ENCODE measurements at places on chromosomes 4 and X. TPM values are rescaled to one million over a fixed set of nuclear protein-coding genes. Genes with fewer than 3 reads are reported as not detected.

Gene FATE1
- not detected for total RNA-seq

Gene MAP7D2
- total RNA-seq, result 1.3 TPM

Gene PGAM4
- total RNA-seq, result not detected

Gene HMX1
- not detected for total RNA-seq

Gene SFRP2
- 146 TPM for total RNA-seq

Gene HDX
- total RNA-seq, result 8.9 TPM

Gene SGMS2
- total RNA-seq, result 48.3 TPM

Gene ESX1
- total RNA-seq, result 0.84 TPM

Gene LRAT
- 0.50 TPM for total RNA-seq

Gene DCAF16
- 32.7 TPM for total RNA-seq

Gene LONRF3
- total RNA-seq, result 0.19 TPM

Gene SLC6A14
- not detected for total RNA-seq

Measured in astrocyte (in vitro differentiated cells and primary cell).